ENCODE measurements at places on chromosomes 1 and 21.

GRCh38 chr1:69570356-69570755 lies 2.6 kb downstream of the LRRC7 start:
- DNase-seq: no peak

DNA sequence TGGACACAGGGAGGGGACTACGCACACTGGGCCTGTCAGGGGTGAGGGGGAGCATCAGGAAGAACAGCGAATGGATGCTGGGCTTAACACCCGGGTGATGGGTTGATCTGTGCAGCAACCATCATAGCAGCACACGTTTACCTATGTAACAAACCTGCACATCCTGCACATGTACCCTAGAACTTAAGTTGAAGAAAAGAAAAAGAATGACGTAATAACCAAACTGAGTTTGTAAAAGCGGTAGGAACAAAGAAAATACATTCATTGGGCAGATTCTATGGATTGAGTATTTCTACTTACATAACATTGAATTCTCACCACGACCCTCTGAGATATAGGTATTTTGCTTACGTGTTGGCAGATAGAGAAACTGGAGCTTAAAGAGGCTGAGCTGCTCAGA lies 468.4 kb downstream of the TTLL7 start:
- no peak for DNase-seq

DNA sequence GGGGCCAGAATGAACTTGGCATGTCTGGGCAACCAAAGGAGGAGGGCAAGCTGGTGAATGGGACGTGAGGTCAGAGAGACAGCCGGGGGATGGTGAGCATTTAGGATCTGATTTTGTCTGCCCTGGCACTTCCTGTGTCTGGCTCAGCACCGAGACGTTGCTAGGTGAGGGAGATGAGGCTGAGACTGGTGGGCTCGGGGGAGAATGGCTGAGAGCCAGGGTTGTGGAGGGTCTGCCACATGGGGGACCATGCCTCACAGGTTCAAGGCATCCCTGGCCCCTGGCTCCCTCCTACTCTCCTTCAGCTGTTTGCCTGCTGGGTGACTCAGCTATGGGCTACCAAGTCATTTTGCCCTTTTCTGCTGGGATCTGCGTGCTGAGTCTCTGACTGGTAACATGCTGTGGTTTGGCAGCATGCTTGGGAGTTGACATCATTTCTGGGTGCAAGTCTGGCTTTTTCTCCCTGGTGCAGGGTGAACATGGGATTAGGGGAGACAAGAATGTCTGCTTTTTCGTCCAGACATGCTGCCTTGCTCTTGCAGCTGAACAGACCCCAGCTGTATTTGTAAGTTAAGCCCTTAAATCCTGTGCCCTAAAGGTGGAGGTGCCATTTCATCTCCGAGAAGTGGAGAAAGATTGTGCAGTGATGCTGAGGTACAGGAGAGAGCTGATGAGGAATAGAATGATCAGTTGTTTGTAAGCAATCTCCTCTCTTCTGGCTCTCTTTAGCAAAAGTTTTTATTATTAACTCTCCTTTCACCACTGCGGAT lies 17.6 kb downstream of the GALNT2 start:
- DNase-seq: no peak

- no peak for DNase-seq
Observed at GRCh38 chr21:42113926-42114409, 42.9 kb downstream of the UMODL1 start.

DNA sequence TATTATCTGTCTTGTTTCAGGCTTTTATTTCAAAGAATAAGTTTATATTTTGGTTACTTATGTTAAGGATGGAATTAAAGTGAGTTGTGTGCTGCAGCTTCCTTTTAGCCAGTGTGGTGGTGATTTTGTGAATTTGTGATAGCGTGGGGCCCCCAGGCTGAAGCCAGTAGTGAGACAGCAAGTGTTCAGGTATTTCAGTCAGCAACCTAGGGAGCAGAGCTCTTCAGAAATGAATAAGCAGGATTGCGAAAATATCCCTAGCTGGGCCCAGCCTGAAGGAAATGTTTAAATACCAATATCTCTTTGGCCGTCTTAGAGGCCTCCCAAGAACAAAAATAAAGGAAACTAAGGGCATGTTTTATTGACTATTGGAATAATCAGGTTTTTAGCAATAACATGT lies 150.8 kb upstream of the C1orf105 start:
- DNase-seq: no peak

DNA sequence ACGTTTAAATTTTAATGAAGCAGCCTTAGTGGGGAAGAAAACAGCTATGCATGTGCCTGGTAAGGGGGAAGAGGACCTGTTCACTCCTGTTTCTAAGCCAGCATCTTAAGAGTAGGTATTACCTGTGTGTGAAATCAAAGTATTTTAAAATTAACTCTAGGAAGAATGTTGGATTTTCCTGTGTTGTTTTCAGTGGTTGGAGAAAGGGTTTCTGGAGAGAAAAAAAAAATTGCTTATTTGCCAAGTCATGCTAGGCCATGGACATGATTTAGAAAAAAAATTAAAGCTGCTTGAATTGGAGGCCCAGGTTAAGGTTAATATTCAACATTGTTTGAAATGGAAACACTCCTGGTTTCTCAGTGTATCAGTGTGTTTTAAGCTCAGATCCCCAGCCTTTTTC lies 42.9 kb upstream of the DNAJC6 start:
- DNase-seq: no peak

GRCh38 chr1:96820671-96821070 lies 99.1 kb downstream of the PTBP2 start:
- DNase-seq: no peak

GRCh38 chr1:86502721-86503405 lies 34.1 kb downstream of the CLCA1 start:
- DNase-seq: no peak

- no peak for DNase-seq
Observed at GRCh38 chr1:65756616-65757015, 36.1 kb upstream of the PDE4B start.

GRCh38 chr1:109523706-109524105 lies 14.2 kb upstream of the AMIGO1 start:
- DNase-seq: no peak

- DNase-seq: no peak
Observed at GRCh38 chr1:202154766-202155477, 5.5 kb downstream of the PTPN7 start.

DNA sequence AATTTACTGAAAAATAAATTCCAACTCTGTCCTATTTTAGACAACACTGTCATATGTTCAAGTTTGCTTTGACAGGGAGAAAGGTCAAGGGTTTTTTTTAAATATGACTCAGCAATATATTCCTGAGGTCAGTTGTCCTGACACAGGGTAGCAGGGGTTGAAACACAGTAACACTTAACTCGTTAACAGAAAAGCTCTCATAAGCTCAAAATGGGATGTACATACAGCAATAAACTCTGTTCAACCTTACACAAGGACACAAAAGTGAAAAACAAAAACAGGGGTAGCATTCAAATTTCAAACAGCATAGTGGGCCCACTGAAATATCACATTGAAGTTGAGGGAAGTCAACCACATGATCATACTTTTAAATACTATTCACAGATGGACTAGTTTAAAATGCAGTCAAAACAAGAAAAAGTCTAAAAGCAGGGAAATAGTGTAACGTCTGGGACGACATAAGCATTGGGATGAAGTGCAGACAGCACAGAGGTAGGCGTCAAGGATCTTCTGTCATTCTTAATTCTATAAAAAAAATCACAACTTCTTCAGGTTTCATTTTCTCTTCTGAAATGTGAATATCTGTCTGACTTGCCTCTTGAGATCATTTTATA lies 89.9 kb downstream of the SLC44A5 start:
- DNase-seq: no peak

GRCh38 chr21:37341254-37341960 lies 25.2 kb upstream of the DYRK1A start:
- DNase-seq: no peak
